Kidney tubule cell (primary cell): ENCODE measurements at places on chromosomes 5 and 9.

DNA sequence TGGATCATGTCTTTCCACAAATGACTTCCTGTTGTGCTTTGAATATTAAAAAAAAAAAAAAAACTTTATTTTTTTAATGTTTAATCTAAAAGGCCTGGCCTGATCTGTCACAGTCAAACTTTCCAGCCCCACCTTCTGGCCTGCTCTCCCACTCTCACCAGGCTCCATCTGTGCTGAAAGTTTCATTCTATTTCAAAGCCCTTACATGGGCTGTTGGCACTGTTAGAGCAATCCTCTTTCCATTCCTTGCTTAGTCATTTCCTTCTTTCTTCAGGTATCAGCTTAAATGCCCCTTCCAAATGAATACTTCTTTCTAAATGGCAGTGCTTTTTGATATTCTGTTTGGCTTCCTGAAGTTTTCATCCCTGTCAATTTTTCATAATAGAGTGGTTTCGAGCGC, 1104.8 kb upstream of the C9orf72 start:
- DNase-seq, result peak; percentile 9

DNA sequence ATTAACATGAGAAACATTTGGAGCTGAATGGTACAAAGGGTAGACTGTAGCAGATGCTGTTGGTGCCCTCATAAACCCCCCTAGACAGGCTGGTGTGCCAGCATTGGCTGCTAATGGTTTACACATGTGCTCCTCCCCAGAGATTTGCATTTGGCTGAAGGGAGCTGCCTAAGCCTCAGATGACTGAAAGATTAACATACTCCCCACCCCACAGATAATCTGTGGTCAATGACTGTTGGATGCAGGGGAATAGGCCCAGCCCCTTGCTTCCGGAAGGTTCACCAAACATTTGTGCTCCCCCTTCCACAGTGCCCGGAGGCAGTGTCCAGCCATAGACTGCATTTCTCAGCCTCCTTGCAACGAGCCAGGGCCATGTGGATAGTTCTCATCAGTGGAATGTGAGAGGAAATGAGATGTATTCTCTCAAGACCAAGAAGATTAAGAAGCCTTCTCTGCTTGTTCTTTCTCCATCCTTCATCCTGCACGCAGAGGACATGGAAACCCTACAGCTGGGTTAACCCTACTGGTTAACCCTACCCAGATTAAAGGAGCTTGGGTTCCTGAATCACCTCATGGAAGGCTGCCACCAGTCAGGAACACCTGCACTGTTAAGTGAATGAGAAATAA, 79.6 kb downstream of the PHAX start:
- DNase-seq, result no peak

DNA sequence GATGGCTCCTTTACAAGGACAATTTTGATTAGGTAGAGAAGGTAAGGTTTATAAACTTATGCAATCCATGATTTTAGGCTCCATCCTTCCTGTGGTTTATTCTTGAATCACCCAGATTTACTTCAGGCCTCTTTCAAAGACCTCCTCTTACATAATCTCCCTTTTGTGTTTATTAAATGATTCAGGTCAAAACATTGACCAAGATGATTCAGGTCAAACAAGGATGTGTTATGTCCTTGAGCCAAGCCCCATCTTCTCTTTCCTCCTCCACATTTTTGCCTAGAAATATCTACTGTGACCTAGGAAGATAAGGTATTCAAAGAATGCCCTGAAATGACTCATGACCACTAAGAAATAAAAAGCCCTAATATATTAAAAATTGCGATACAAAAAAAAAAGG, 31.8 kb upstream of the TLR4 start:
- peak; percentile 73 for DNase-seq

DNA sequence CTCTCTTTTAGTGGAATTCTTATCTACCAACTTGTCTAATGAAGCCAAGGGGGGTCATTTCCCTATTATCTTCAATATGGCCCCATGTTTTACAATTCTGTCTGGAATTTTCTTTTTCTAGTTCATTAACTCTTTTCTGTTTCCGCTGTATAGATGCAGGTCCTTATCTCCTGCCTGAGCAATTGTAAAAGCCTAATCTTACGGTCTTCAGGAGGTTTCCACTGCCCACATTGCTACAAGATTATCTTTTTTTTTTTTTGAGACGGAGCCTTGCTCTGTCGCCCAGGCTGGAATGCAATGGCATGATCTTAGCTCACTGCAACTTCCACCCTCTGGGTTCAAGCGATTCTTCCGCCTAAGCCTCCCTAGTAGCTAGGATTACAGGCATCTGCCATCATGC, 132.3 kb downstream of the UNC13B start:
- no peak for DNase-seq

- no peak for DNase-seq
Observed at GRCh38 chr9:9387511-9388115, 1225.2 kb downstream of the PTPRD start.

- no peak for DNase-seq
Observed at GRCh38 chr5:154329062-154329461, 116.7 kb upstream of the SAP30L start.

DNA sequence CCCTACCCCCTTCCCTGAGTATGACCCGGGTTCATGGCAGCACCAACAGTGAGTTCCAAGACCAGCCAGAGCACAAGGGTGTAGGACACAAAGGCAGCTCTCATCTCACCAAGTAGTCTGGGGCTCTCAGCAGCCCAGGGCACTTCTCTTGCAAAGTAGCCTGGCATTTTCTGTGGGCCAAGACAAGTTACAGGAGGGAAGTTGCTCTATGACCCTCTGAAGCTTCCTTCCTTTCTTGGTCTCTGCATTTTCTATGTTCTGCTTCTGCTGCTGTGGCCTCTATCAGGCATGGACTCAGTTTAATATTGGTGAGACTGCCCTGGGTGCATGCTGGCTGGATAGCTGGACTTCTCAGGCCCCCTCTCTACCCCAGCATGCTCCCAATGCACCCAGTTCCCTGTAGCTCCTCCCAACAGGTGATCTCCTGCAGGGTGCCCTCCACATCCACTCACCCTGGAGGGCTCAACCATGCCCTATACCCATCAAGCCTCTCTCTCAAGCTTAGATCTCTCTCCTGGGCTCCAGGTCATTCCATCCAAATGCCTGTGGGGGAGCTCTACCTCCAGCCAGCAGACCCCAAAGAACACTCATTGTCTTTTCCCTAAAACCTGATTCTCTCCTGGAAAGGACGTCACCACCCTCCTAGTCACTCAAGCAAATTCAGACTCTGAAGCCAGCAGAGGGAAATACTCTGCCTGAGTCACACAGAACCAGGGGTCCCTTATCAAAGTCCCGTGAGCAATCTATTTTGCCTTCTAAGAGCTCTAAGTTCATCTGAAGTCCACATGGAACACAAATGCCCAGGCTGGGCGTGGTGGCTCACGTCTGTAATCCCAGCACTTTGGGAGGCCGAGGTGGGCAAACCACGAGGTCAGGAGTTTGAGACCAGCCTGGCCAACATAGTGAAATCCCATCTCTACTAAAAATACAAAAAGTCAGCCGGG, 13.8 kb downstream of the TBC1D2 start:
- no peak for DNase-seq
